ENCODE measurements at places on chromosomes 4 and X.

GRCh38 chr4:52249581-52249980 is 198.5 kb downstream of the SPATA18 start:
- DNase-seq: no peak

DNA sequence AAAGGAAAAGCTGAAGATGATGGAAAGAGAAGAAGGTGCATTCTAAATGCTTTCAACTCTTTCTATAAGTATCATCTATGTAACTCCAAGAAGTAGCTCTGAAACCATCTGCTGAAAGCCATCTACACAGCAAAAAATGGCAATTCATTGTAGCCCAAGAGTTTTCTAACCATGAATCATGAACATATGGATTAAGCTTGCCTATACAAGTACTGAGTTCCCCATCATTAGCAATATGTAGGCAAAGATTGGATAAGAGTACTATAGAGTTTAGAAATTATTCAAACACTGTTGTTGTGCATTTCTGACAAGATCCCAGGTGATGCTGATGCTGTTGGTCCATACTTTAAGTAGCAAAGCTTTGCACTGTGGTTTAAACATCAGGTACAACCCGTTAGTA is 11.2 kb downstream of the DAPP1 start:
- DNase-seq: no peak

DNA sequence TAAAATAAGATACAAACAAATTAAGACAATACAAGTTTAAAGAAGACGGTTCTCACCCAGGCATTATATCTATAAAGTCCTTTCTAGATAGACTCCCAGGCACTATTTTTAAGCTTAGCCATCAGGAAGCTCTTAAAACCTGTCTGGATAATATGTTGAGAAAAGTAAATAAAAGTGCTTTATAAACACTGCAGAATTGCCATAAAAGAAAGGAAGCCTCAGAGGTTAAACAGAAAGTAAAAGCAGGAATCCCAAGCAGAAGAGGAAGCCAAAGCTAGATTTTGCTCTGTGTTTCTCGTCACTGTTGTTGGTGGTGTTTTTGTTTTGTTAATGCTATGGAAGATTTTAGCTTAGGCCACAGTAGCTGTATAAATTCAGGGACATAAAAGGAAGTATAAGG is 1267.3 kb downstream of the PCDH19 start:
- no peak for DNase-seq

DNA sequence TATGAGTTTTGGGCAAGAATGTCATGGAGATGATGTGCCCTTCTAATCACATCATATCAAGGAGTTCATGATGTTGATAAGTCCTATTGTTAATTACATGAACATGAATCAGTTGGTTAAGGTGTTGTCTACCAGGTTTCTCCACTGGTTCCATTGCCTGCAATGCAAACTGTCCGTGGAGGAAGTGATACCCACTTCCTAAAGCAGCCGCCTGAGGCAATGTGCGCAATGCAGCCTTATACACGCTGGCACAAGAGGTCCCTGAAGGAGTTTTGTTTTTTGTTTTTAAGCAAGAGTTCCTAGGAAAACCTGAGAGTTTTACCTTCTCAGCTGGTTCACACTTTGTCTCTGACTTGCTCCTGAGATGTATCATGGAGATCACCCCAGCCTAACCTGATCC is 5.9 kb upstream of the GPKOW start:
- DNase-seq: no peak

DNA sequence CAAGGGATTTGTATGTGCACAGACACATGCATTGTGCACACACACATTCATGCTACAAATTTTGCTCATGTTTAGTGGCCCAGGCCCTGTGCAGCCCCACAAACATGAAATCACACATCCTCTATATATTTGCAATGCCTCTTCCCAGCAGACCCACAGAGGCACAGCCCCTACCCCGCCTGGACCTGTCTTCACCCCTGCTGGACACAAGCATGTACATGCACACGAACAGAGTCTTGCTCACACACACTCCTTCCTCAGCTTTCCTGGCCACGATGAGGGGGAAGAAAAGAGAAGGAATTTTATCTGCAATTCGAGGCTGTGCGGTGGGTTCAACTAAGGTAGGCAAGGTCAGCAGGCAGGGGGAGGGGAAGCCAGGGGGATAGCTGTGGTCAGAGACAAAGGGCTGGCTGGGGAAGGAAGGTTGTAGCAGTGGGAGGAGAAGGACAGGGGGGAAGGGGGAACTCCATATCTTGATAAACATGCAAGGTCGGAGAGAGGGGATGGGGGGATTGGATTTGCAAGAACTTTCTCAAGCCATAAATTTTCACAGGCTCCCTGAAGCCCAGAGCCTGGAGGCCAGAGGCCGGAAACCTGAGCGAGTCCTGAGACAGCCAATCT is 156.4 kb downstream of the EFNB1 start:
- DNase-seq: no peak

GRCh38 chrX:44723426-44723825 is 120.4 kb upstream of the DUSP21 start:
- no peak for DNase-seq

GRCh38 chr4:183670960-183671555 is 12.0 kb downstream of the TRAPPC11 start:
- no peak for DNase-seq

DNA sequence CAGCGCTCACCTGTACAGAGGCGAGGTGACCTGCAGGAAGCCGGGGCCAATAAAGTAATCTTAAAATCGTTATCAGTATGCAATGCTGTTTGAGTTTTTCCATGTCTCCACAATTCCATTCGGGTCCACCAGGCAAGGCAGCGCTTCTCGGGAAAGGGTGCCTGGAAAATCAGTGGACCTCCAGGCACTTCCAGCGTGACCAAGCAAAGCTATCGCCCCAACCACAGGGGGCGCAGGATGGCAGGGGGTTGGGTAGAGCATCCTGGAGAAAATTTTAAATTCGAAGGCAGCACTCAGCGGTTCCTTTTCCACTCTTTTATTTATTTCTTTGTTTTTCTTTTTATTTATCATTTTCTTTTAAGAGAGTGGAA is 5.4 kb upstream of the SOX3 start:
- no peak for DNase-seq

All from activated CD4-positive, alpha-beta T cell treated with anti-CD3 and anti-CD28 coated beads, Interleukin-2, amount 50 U/mL, for 4 hours (primary cell).